ENCODE measurements at places on chromosomes 5 and 9. TPM values are rescaled to one million over a fixed set of nuclear protein-coding genes. Genes with fewer than 3 reads are reported as not detected.
A peak's percentile ranks its signal among the peaks of the same experiment; 100 is the strongest.

DNA sequence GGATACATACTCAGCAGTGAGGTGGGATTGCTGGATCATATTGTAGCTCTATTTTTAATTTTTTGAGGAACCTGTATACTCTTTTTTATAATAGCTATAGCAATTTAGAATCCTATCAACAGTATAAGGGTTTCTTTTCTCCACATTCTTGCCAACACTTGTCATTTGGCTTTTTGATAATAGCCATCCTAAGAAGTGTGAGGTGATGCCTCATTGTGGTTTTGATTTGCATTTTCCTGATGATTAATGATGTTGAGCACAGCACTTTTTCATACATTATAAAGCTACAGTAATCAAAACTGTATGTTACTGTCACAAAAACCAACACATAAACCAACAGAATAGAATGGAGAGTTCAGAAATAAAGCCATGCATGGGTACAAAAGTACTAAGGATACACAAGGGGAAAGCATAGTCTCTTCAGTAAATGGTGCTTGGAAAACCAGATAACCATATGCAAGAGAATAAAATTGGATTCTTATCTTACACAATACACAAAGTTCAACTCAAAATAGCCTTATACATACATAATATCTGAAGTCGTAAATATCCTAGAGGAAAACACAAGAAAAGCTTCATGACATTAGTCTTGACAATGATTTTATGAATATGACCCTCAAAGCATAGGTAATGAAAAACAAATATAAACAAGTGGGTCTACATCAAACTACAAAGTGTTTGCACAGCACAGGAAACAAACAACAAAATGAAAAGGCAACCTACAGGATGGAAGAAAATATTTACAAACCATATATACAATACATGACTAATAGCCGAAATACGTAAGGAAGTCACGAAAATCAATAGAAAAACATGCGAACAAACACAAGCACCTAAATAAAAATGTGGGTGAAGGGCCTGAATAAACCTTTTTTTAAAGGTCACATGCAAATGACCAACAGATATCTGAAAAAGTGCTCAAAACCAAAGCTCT lies 287.8 kb upstream of the DAB2 start:
- H3K27me3 ChIP-seq, result 0 out of 2 replicates have a peak, but pooled peaks cover 5% of the 10 kb centered on the region
- no peak overlapping the region for H3K27ac ChIP-seq
- no peaks in the 10 kb centered on the region for H3K36me3 ChIP-seq
- DNase-seq, result no peak
- H3K4me1 ChIP-seq, result peaks cover 6% of the 10 kb centered on the region

The LVRN gene
- total RNA-seq, result 0.53 TPM

The KLF4 gene
- 3.9 TPM for total RNA-seq

DNA sequence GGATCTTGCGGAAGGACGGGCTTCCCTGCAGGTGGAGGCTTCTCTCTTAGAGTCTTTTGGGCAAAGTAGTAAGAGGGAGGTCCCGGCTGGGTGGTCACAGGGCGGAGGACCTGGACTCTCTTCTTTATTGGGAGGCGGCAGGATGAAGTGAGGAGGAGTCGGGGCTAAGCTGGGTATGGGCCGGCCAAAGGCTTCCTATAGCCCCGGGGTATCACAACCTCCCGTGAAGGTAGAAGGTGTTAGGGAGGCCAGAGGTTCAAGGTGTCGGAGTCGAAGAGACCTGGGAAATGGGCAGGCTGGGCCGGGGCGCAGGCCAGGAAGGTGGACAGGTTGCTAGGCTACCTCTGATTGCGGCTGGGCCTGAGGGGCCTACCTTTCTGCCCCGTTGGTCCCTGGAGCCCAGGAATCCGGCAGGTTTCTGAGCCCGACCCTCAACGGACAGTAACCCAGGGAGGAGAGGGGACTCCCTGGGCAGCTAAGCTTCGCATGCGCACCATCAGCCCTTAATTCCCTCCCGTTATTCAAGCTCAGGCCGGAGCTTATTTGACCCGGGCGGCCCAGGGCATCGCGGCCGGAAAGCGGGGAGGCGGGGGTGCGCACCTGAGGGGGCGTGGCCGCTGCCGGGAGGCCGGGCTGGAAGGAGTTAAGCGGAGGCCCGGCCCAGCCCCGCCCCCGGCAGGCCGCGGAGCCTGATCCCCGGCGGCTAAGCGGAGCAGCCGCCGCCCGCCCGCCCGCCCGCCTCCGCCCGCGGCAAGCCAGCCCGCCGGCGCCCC lies at the start of gene TESK1:
Gene TESK1 (plus strand): TSS at position 685 of the 773 bp plus-strand sequence. CDS start 358 bp downstream, outside the sequence.
- H3K27me3 ChIP-seq, result no peaks in the 10 kb centered on the region
- H3K4me3 ChIP-seq, result peak within 1 kb of the TSS; percentile 71
- no peak within 1 kb of the TSS for H3K27ac ChIP-seq

DNA sequence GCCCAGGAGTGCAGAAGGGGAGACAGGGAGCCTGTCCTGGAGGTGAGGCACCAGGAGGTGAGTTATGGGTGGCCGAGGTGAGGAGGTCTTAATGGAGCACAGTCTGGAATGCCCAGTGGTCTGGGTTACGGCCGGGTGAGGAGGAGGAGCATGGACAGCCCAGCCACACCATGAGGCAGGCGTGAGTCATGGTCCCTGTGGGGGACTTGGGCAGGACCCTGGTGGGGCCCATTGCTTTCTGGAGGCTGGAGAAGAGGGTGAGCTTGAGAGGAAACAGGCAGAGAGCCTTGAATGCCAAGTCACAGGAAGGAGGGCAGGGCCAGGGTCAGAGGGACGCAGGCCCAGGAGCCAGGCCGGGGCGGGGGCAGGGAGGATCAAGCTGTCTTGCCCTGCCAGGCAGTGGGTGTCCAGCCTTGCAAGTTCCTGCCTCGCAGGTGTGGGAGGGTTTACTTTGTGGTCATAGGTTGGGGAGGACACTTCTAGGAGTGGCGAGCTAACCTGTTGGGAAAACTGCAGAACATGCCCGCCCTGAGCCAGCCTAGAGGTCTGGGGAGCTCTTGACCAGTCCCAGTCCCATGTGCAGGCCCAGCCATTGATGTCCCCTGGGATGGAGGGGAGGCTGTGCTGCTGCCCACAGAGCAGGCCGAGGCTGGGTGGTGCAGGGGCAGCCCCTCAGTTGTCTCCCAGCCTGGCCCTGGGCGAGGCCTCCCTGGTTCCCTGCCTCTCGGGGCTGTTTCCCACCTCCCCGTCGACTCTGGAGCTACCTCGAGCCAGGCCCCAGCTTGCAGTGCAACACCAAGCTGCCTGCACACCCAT lies 2.8 kb downstream of the CACNA1B start:
- H3K27ac ChIP-seq, result no peak overlapping the region
- no peaks in the 10 kb centered on the region for H3K27me3 ChIP-seq
- H3K4me1 ChIP-seq, result no peaks in the 10 kb centered on the region
- H3K4me3 ChIP-seq, result no peak overlapping the region

DNA sequence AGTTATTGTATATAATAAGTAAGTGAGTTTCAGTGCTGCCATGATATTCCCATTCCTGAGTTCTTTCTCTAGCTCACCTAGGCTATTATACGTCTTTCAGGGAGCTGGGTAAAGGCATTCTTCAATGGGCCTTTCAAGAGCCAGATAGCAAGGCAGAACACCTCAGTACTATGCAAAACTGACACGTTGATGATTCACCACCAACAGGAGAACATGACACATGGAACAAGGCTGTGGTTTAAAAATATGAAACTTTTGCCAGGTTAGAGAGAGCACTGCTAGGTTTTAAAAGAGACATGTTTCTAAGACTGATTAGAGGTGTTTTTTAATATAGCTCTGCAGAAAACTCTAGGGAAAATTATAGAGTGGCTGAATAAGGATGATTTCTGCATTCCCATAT lies 95.9 kb downstream of the UGCG start:
- H3K4me3 ChIP-seq, result no peak overlapping the region
- H3K27me3 ChIP-seq, result no peaks in the 10 kb centered on the region
- H3K4me1 ChIP-seq, result peaks cover 7% of the 10 kb centered on the region
- DNase-seq, result no peak
- no peak overlapping the region for H3K27ac ChIP-seq

The GPSM1 gene
- total RNA-seq, result 57.2 TPM

The CDC25C gene
- 29.5 TPM for total RNA-seq

- peaks cover 13% of the 10 kb centered on the region for H3K27me3 ChIP-seq
- no peak for DNase-seq
- H3K4me3 ChIP-seq, result no peak overlapping the region
- no peaks in the 10 kb centered on the region for H3K36me3 ChIP-seq
- H3K4me1 ChIP-seq, result no peaks in the 10 kb centered on the region
Observed at GRCh38 chr5:135487839-135488514, 35.8 kb upstream of the TIFAB start.

GRCh38 chr9:136080716-136081112 lies 14.4 kb downstream of the NACC2 start:
- peaks cover 29% of the 10 kb centered on the region for H3K4me1 ChIP-seq
- H3K36me3 ChIP-seq, result no peaks in the 10 kb centered on the region
- H3K27me3 ChIP-seq, result no peaks in the 10 kb centered on the region

- H3K27me3 ChIP-seq, result no peaks in the 10 kb centered on the region
- H3K4me1 ChIP-seq, result no peaks in the 10 kb centered on the region
- H3K27ac ChIP-seq, result no peak overlapping the region
- DNase-seq, result no peak
- H3K36me3 ChIP-seq, result no peaks in the 10 kb centered on the region
Observed at GRCh38 chr5:109006129-109006528, 258.4 kb downstream of the FER start.

The SUSD3 gene
- not detected for total RNA-seq

- no peak overlapping the region for H3K27ac ChIP-seq
- H3K36me3 ChIP-seq, result no peaks in the 10 kb centered on the region
- H3K4me3 ChIP-seq, result no peak overlapping the region
- H3K4me1 ChIP-seq, result no peaks in the 10 kb centered on the region
- no peaks in the 10 kb centered on the region for H3K27me3 ChIP-seq
Observed at GRCh38 chr5:96337048-96337781, 95.8 kb downstream of the PCSK1 start.

GRCh38 chr5:130135506-130135905 lies 231.2 kb downstream of the CHSY3 start:
- no peaks in the 10 kb centered on the region for H3K4me1 ChIP-seq
- no peak for DNase-seq
- H3K4me3 ChIP-seq, result no peak overlapping the region

DNA sequence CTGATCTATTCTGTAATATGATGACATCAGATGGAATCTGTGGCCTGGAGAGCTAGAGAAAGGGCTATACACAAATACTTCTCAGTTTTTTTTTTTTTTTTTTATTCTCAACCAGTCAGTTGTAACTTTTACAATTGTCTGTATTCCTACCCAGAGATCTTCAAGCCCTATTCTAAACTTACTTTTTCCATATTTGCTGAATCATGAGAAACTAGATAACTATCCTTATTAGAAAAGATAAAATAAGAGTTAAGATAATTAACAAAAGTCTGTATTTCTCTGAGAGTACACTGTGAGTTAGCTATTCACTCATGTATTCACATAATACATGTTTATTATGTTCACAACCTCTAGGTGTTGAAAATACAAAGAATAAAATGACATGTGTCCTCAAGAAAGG lies 1575.9 kb downstream of the EFNA5 start:
- H3K36me3 ChIP-seq, result no peaks in the 10 kb centered on the region
- H3K4me3 ChIP-seq, result no peak overlapping the region
- no peaks in the 10 kb centered on the region for H3K4me1 ChIP-seq
- no peaks in the 10 kb centered on the region for H3K27me3 ChIP-seq

GRCh38 chr5:36300191-36300926 lies 1.3 kb downstream of the RANBP3L start:
- H3K27me3 ChIP-seq, result no peaks in the 10 kb centered on the region
- no peak overlapping the region for H3K4me3 ChIP-seq
- peaks cover 16% of the 10 kb centered on the region for H3K4me1 ChIP-seq
- no peak overlapping the region for H3K27ac ChIP-seq
- peak; percentile 24 for DNase-seq

- H3K4me3 ChIP-seq, result no peak overlapping the region
- H3K27ac ChIP-seq, result no peak overlapping the region
- H3K4me1 ChIP-seq, result no peaks in the 10 kb centered on the region
- H3K27me3 ChIP-seq, result no peaks in the 10 kb centered on the region
- H3K36me3 ChIP-seq, result no peaks in the 10 kb centered on the region
Observed at GRCh38 chr5:151008906-151009305, 11.5 kb upstream of the GPX3 start.

GRCh38 chr9:38202336-38202938 lies 133.4 kb upstream of the SHB start:
- no peaks in the 10 kb centered on the region for H3K4me1 ChIP-seq
- H3K27me3 ChIP-seq, result no peaks in the 10 kb centered on the region
- no peaks in the 10 kb centered on the region for H3K36me3 ChIP-seq
- H3K4me3 ChIP-seq, result no peak overlapping the region
- no peak for DNase-seq

DNA sequence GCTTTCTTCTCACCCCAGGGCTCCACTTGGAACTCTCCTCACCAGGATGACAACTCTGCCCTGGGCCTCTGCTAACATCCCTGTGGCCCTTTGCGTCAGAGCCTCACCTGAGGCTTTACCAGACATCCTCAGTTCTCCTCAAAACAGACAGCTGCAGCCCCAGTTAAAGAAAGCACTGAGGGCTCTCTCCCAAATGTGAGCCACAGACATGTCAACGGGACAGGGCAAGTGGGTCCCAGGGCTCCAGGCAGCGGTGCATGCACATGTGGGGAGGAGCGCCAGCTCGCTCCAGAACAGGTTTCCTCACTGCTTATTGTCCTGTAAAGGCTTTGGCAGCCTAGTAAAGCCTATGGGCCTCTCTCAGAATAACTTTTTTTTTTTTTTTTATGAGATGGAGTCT lies 37.3 kb downstream of the IPPK start:
- H3K27ac ChIP-seq, result no peak overlapping the region
- no peak for DNase-seq
- peaks cover 38% of the 10 kb centered on the region for H3K36me3 ChIP-seq
- no peak overlapping the region for H3K4me3 ChIP-seq

All from SJCRH30 (cell line).